Stimulated activated naive B cell treated with anti-CD40 and anti-IgM and Interleukin-4, amounts not matched to agents 10 μg/mL and 1 μg/mL and 100 μg/mL, for 72 hours (primary cell): ENCODE measurements at places on chromosomes 2 and 18.
A peak's percentile ranks its signal among the peaks of the same experiment; 100 is the strongest.

DNA sequence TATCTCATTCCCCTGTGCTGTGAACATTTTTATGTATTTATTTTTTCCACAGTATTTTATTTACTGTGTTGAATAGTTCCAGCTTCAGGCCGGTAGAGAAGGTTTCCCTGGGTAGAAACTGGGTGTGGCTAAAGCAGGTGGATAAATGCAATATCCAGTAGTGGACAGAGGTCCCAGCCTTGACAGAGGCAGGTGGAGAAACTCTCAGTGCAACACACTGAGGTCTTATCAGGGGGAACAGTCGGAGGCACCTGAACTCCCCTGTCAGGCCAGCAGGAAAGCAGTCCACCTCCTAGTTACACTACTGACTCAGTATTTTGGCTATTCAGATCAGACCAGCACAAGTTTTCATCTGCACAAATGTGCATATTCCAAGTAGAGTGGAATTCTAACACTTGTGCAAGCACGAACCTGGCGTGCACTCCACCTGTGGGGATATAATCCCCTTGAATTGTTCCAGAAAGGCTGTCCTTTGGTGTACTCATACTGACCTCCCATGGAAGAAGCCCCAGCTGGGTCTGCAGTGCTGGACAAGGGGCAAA, 103.3 kb downstream of the GULP1 start:
- DNase-seq = no peak

DNA sequence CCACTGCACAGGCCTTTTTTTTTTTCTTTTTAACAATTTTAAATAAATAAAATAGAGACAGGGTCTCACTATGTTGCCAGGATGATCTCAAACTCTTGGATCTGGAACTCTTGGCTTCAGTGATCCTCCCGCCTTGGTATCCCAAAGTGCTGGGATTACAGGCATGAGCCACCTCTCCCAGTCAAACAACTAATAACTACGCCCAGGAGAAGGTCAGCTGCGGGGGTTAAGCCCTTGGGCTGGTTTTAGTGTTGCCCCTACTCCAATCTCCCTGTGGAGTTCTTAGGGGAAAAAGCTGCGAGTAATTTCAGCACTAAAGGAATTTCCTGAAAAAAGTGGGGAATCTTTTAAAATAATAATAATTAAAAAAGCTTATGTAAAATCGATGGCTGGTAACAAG, 96.4 kb upstream of the XPO1 start:
- DNase-seq = no peak

DNA sequence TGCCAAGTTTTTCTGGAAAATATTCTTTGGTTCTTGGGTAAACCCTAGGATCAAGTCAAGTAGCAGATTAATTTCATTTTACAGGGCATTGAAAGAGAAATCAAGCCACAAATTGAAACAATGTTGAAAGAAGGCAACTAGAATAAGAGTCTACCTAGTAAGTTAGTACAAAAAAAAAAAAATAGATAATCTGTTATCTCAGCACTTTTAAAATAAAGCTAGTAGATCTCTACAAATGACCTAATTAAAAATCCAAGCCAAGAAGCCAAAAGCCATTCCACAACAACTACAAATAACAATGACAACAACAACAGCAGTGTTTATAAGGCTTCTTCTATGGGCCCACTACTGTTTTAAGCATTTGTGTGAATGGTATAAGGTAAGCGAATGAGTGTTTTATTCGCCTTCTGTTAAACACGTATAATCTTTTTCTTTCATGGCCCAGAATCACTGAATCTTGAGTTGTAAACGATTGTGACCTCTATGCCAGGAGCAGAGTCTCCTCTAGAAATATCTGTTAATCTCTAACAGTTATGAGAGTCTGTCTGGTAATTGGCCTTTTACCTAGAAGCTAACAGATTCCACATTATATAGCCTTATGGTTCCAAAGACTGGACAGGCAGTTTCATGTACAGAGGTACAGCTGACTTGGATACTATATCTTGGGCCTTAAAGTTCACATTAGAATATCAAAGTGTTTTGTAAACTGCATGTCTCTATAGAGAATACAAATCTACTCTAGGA, 28.6 kb upstream of the CUL3 start:
- DNase-seq = no peak

- DNase-seq = no peak
Observed at GRCh38 chr2:69582582-69583176, 60.9 kb downstream of the AAK1 start.

DNA sequence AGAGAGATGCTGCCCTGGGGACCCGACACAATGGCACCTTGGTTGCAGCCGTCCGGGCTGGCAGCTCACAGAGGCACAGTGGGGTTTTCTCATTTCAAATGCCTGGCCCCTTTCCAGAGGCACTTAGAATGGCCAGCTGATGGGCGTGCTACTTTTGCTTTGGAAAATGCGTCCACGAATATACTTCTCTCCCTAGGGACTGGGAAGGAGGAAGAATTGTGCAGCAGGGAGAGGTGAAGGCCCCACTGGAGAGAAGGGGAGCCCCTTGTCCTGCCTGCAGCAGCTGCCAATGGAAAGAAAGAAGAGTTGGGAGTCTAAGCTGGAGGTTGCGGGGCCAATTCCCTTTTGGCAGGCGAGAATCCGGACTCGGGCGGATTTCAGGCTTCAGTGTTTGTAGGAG, 1.1 kb upstream of the MAL start:
- no peak for DNase-seq

- no peak for DNase-seq
Observed at GRCh38 chr18:26771524-26771923, 94.0 kb downstream of the AQP4 start.

GRCh38 chr18:3246635-3247239, 864 bp upstream of the MYL12A start:
- DNase-seq = no peak

- no peak for DNase-seq
Observed at GRCh38 chr18:48728204-48728833, 189.5 kb downstream of the CTIF start.

- no peak for DNase-seq
Observed at GRCh38 chr2:136093583-136093982, 24.4 kb downstream of the CXCR4 start.

GRCh38 chr2:61959381-61960293, 54.2 kb downstream of the COMMD1 start:
- no peak for DNase-seq

DNA sequence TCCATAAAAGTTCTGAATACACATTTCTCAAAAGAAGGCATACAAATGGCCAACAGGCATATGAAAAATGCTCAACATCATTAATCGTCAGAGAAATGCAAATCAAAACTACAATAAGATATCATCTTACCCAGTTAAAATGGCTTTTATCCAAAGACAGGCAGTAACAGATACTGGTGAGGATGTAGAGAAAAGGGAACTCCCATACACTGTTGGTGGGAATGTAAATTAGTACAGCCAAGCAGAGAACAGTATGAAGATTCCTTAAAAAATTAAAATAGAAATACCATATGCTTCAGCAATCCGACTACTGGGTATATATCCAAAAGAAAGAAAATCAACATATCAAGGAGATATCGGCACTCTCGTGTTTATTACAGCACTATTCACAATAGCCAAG, 1312.5 kb downstream of the DSC3 start:
- no peak for DNase-seq

DNA sequence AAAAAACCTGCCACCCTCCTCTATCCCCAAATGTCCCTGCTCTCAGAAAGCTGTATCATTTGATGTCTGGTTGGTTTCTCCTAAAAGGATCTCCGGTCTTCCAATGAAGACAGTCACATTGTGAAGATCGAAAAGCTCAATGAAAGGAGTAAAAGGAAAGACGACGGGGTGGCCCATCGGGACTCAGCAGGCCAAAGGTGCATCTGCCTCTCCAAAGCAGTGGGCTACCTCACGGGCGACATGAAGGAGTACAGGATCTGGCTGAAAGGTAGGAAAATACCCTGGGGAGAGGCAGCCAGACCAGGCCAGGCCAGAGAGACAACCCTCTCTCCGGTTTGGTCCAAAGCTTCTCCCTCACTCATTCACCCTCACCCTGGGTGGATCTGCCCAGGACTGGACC, 10.3 kb downstream of the SLC14A2 start:
- no peak for DNase-seq

GRCh38 chr2:55311444-55311870, 42.4 kb upstream of the MTIF2 start:
- DNase-seq = no peak

GRCh38 chr2:37300578-37300977, 24.1 kb downstream of the PRKD3 start:
- no peak for DNase-seq

DNA sequence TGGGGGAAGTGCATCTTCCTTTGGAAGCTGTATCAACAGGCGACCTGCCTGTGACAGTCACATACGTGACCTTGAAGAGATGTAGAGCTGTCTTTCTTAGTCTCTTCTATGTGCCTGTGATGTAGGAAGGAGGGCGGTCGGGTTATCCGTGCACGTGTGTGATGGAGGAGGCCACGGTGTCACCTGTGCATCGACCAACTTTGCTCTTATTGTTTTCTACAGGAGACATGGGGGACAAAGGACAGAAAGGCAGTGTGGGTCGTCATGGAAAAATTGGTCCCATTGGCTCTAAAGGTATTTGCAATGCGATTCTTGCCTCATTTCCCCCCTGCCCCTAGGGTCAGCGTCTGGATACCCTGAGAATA, 20.7 kb upstream of the ALLC start:
- no peak for DNase-seq

- DNase-seq = no peak
Observed at GRCh38 chr18:11251229-11251890, 102.0 kb upstream of the PIEZO2 start.

GRCh38 chr2:172172513-172173173, 69.9 kb upstream of the DLX2 start:
- DNase-seq = peak; percentile 30

DNA sequence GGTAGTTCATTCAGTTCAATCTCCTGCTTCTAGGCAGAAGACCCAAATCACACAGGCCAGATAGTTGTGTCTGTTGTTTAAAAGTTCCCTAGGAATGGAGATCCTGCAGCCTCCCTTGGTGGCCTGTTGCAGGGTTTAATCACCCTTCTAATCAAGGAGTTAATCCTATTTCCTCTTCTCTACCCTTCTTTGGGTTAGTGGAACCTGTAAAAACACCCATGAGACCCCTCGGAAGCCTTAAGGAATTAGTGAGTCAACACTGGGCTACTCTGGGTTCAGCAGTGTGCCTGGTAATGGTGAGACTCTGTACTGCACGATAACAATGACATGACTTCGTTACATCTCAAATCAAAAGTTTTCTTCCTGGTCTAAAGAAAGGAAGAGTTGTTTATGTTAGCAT, 217.6 kb upstream of the NRP2 start:
- DNase-seq = no peak

DNA sequence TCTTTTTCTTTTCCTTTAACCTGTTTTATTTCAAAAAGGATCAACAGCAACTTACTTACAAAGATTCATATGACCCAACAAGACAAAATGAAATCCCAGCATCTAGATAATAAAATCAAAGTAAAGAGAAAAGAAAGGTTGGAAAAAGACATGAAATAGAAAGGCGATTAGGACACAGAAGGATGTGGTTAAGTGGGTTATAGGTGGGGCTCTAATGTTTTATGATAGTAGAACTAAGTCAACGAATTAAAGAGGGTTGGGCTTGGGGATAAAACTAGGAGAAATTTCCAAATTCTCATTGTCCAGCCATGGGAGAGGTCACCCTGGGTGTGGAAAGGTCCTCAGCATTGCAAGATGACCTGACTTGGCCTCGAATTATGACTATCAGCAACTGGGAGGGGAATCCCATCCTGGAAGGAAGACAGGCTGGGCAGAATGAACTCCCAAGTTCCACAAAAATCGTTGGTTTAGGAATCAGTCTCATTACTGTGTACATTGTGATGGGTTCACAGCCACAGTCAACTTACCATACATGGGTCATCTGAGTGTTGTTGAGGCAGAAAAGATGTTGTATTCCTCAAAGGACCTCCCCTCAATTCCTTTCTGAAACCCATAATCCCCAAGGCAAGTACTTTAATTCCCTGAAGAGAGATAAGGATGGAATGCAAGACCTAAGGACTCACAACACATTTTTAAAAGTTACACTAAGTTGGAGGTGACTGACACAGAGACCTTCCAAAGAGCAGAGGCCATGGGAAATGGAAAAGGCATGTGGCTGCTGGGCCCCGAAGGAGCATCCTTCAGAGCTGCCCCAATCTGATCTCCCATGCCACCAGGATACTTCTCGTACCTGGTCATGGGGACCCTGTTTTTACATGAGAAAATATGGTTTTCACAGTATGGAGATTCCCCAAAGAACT, 167.6 kb downstream of the UXS1 start:
- no peak for DNase-seq

DNA sequence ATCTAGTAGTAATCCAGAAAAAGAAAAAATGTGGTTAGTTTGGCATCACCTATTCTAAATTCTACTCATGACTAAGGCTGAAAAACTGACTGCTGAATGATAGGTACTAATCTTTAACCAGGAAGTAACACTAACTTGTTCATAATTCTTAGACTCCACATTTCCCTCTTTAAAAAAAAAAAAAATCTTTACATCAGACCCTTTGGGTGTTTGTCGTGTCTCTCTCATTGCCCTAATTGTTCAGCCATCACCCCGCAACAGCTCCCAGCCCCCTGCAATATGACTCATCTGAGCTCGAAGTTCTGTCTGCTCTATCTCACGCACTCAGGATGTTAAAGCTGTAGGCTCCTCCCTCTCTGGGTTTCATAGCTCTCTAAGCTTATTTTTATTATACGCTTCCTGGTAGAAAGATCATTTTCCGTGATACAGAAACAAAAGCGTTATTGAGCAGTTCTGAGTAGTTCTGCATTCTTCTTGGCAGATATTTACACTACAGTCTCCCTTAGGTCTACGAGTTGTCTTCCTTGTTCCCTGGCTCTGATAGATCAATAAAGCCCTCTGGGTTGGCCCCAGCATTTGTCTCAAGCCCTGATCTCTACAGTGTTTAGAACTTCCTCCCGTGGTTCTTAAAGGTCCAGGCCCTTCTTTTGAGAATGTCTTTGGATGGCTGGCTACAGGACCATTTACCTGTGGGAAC, 95.6 kb downstream of the TNFRSF11A start:
- peak; percentile 55 for DNase-seq

DNA sequence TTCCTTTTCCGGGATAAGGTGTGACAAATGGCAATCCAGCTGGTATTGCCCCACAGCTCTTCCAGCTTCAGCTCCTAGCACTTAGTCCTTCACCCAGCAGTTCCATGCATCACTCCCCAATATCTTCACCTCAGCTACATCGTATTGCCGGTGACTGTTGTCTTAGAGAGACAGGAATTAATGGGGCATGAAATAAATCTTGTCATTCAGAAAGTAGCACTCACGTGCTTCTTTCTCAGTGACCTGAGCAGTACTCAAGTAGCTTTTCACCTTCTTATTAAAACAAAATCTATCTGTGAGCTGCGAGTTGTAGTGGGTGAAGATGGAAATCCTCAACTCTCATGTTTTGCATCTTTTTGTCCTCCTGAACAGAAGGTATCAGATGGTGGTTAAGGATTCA, 72.8 kb downstream of the PTH2R start:
- DNase-seq = no peak
